ENCODE measurements at places on chromosomes 5 and 9.

DNA sequence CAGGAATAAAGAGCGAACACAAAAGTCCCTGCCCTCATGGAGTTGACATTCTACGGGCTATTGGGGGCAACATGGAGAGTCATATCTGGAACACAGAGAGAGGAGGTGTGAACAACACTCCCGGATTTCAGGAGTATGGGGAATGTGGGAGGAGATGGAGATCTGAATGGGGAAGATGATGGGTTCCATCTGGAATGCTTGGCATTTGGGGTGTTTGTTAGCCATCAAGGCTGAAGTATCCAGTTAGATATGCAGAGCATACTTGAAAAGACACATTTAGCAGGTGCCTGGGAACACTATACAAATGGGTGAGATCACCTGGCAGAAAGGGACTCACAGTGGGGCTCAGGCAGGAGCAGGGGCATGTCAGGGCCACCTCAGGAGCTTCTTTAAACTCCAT, 61.1 kb downstream of the EGFLAM start:
- DNase-seq: no peak

DNA sequence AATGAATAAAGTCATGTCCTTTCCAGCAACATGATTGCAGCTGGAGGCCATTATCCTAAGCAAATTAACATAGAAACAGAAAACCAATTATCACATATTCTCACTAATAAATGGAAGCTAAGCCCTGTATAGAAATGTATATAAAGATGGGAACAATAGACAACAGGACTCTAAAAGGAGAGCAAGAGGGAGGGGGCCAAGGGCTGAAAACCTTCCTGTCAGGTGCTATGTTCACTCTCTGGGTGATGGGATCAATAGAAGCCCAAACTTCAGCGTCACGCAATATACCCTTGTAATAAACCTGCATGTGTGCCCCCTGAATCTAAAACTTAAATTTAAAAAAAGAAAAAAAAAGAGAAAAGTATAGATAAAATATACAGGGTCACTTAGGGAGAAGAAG, 163.7 kb upstream of the ACO1 start:
- DNase-seq: no peak

DNA sequence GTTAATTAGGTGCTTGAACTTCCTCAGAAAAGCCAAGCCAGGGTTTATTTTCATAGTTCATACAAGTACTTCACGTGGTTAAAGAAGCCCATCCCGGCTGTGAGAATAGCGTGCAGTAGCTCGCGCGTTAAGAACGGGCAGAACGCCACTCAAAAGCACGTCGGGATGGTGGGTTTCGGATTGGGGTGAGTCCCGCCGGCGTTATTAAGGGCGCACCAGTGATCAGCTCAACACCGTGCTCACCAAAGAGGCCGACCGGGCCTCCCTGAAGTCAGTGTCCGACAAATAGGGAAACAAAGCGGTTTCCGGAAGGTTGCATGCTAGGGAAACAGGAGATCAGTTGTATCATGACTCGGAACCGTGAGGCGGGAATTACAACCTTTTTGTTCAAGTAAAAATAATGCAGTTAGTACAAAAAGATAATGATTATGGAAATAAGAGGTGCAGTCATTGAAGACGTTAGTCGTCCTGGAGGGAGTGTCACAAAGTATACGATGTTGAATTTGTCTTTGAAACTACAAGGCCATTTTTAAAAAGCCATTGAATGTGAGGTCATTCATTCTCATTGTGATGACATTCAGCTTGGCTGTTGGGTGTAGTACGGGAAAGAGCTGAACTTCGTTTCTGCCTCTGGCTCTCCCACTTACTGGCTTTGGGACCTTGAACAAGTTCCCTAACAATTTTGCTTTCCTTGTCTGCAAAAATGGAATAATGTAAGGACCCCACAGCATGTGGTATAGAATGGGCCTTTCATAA, 992 bp downstream of the SETD9 start:
- DNase-seq: peak; percentile 50

DNA sequence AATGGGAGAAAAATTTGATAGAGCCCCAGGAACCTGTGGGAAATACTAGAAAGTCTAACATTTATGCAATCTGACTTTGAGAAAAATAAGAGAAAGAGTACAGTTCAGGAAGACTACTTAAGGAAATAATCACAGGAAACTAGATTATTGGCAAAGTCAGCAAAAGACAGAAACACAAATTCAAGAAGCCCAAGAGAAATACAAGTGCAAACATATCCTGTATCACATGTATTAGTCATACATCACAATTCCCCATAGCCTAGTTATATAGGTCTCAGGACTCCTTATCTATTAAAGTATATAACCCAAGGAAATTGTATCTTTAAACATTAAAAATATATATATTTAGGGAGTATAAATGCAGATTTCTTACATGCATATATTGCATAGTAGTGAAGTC, 100.8 kb downstream of the HOMER1 start:
- no peak for DNase-seq

DNA sequence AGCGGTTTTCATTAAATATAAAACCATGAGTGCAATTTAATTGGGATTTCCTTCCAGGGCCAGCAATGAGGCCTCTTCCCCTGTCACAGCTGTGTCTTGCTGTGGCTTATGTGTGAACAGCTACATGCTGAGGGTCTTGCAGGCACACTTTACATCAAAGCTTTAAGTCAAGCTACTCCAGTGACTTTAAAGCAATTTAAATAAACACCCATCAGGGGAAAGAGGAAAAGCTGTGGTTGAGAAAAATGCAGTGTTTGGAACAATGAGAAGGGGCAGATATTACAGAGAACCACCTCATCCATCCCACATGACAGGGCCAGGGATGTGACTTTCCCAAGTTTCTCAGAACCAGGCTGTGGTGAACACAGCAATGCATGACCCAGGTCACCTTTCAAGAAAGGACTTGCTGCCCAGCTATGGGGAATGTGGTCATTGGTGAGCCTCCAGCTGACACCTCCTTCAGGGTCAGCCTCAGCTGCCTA, 115.9 kb upstream of the LPAR1 start:
- DNase-seq: no peak

Data from tibial artery (tissue), 4 donors.